Kidney (tissue), 22 donors: ENCODE measurements at places on chromosomes 3 and 15. TPM values are rescaled to one million over a fixed set of nuclear protein-coding genes. Genes with fewer than 3 reads are reported as not detected.

- H3K4me3 ChIP-seq, result no peak overlapping the region
- no peaks in the 10 kb centered on the region for H3K4me1 ChIP-seq
- no peaks in the 10 kb centered on the region for H3K27me3 ChIP-seq
- no peak for DNase-seq
Observed at GRCh38 chr15:65631503-65631902, 9.8 kb downstream of the SLC24A1 start.

DNA sequence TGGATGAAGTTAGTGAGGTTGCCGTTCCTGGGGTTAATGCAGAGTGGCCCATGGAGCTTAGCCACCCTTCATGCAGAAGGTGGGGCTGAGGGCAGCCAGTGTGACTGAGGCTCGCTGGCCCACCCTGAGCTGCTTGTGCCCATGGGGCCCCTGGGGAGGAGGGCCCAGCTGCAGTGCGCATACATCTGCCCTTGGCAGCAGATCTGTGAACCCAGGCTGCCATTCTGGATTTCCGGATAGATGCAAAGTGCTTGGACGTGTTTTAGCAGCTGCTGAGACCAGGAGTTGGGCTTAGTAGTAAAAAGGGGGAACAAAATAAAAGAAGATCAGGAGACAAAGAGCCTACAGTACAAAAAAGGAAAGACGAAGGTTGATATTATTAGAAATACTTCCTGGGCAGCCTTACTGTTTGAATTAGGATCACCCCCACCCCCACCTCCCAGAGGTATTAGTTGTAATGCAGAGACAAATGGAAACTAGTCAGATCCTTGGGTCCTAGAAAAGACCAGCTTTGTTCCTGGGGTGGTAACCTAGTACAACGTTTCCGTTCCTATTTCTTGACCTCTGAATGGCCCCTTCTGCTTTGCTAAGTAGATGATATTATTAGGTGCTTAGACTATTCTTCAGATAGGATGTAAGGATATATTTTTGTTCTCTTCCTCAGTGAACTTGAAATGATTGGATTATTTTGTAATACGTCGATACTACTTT, 70.2 kb downstream of the IGF1R start:
- H3K27ac ChIP-seq, result peak overlapping the region; percentile 37
- no peaks in the 10 kb centered on the region for H3K36me3 ChIP-seq
- H3K4me3 ChIP-seq, result no peak overlapping the region
- no peak for DNase-seq

- no peak overlapping the region for H3K4me3 ChIP-seq
- H3K4me1 ChIP-seq, result no peaks in the 10 kb centered on the region
- H3K36me3 ChIP-seq, result no peaks in the 10 kb centered on the region
- H3K27ac ChIP-seq, result no peak overlapping the region
Observed at GRCh38 chr3:166283840-166284239, 446.6 kb upstream of the BCHE start.

DNA sequence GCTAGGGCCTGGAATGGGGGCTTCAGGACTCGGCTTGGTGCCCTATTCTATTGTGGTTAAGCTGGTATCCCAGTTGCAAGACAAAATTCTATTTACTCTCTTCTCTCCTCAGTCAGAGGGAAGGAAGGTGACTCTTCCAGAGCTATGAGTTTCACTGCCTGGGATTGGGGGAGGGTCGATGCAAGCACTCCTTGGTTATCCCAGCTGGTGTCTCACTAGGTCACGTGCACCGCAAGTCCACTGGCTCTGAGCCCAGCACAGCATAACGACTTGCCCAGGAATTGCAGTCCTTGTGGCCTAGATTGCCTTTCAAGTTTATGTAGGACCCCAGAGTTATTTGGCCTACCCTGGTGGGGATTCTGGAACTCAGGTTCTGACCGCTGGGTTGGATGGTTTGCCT, 958.8 kb downstream of the IGSF11 start:
- H3K36me3 ChIP-seq, result no peaks in the 10 kb centered on the region
- no peak overlapping the region for H3K27ac ChIP-seq
- H3K4me3 ChIP-seq, result no peak overlapping the region
- no peak for DNase-seq

The USP3 gene
- 72.5 TPM for total RNA-seq

GRCh38 chr15:55196458-55197361, at the start of gene RSL24D1:
TSS of gene RSL24D1 (minus strand) at chr15:55196941. CDS start at chr15:55196890, 51 bp downstream.
- peak within 1 kb of the TSS; percentile 91 for H3K27ac ChIP-seq
- DNase-seq, result peak; percentile 99
- no peaks in the 10 kb centered on the region for H3K4me1 ChIP-seq
- peak within 1 kb of the TSS; percentile 92 for H3K4me3 ChIP-seq
- H3K27me3 ChIP-seq, result no peaks in the 10 kb centered on the region
- peaks cover 3% of the 10 kb centered on the region for H3K36me3 ChIP-seq

- no peak for DNase-seq
- H3K4me1 ChIP-seq, result no peaks in the 10 kb centered on the region
- no peak overlapping the region for H3K4me3 ChIP-seq
Observed at GRCh38 chr3:149716984-149717383, 35.3 kb downstream of the COMMD2 start.

The PIGBOS1 gene
- 15.9 TPM for total RNA-seq

DNA sequence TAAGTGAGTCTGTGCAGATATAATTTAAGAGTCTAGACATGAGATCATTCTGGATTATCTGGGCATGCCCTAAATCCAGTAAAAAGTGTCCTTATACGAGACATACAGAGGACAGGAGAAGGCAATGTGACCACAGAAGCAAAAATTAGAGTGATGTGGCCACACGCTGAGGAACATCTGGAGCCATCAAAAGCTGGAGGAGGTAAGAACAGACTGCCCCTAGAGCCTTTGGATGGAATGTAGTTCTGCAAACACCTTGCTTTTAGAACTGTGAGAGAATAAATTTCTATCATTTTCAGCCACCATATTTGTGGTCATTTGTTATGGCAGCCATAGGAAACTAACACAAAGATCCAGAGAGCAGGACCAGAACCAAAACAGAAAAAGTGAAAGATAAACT, 41.0 kb downstream of the CD200 start:
- peaks cover 5% of the 10 kb centered on the region for H3K4me1 ChIP-seq
- H3K36me3 ChIP-seq, result no peaks in the 10 kb centered on the region
- no peak overlapping the region for H3K27ac ChIP-seq
- H3K4me3 ChIP-seq, result no peak overlapping the region
- no peak for DNase-seq
- H3K27me3 ChIP-seq, result no peaks in the 10 kb centered on the region

The TRIM42 gene
- not detected for total RNA-seq

The RBPMS2 gene
- 8.2 TPM for total RNA-seq

The SETD5 gene
- total RNA-seq, result 112 TPM

DNA sequence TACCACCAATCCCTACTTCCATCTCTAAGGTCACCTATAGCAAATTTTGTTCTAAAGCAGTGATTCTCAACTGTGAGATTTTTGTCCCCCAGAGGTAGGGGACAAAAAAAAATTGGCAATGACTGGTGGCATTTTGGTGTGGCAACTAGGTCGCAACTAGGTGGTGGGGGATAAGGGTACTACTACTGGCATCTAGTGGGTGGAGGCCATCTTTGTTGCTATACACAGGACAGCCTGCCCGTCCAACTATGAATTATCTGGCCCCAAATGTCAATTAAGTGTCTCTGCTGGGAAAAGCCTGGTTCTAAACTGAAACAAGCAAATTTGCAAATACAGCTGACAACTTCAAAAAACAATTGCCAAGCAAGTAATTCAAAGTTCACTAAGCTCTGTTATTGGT, 1.4 kb downstream of the MTMR10 start:
- H3K36me3 ChIP-seq, result peaks cover 3% of the 10 kb centered on the region
- DNase-seq, result no peak
- peaks cover 24% of the 10 kb centered on the region for H3K4me1 ChIP-seq
- H3K27me3 ChIP-seq, result no peaks in the 10 kb centered on the region
- H3K4me3 ChIP-seq, result peak overlapping the region; percentile 88
- H3K27ac ChIP-seq, result peak overlapping the region; percentile 90

DNA sequence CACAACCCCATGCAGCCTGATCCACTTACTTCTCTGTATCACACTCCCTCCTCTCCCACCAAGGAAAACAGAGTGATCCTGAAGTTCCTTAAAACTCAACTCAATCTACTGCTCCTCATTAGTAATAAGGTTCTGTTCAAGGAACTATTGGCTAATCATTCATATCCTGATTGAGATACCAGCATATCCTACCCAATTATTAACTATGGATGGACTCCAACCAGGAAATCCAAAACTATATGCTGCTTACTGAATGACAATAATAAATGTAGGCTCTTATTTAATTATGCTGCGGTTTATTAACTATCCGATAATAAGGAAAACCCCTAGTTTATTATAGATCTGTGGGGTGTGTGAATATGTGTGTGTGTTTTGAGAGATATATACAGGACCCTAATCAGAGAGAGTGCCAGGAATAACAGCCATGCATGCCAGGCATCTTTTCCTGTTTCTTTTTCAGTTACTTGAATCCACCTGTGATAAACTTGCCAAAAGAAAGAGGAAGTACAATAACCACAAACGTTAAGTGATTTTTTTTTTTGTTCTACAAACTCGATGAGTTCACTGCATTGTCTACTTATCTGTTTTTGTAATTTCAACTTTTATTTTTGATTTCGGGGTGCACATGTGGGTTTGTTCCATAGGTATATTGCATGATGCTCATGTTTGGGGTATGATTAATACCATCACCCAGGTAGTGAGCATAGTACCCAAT, 1031.7 kb upstream of the CFAP20DC start:
- DNase-seq, result no peak
- H3K4me1 ChIP-seq, result no peaks in the 10 kb centered on the region
- H3K4me3 ChIP-seq, result no peak overlapping the region
- H3K27me3 ChIP-seq, result no peaks in the 10 kb centered on the region

GRCh38 chr3:19931767-19932188, 2.2 kb downstream of the EFHB start:
- H3K27ac ChIP-seq, result no peak overlapping the region
- H3K36me3 ChIP-seq, result no peaks in the 10 kb centered on the region
- no peak overlapping the region for H3K4me3 ChIP-seq
- no peaks in the 10 kb centered on the region for H3K4me1 ChIP-seq
- H3K27me3 ChIP-seq, result no peaks in the 10 kb centered on the region
